GM04503 (cell line): ENCODE measurements at places on chromosomes 3 and 15.

- DNase-seq = no peak
Measured at GRCh38 chr3:155334914-155335723, 41.6 kb upstream of the STRIT1 start.

DNA sequence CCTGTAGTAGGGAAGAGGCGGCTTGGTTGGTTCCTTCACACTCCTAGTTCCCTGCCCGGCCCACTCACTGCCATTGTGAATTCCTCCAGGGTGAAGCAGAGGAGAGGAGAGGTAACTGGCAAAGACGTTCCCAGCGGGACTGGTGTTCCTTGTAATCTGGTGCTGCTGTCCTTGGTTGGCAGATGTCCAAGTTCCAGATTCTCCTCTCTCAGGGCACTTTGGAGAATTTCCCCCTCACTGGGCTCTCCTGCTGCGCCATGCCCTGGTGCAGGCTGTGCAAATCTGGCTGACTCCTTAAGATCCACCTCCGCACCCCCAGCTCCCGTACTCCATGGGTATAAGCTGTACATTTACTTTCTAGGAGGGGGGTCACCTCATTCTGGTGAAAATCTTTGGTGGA, 37.3 kb downstream of the THSD4 start:
- DNase-seq = no peak

DNA sequence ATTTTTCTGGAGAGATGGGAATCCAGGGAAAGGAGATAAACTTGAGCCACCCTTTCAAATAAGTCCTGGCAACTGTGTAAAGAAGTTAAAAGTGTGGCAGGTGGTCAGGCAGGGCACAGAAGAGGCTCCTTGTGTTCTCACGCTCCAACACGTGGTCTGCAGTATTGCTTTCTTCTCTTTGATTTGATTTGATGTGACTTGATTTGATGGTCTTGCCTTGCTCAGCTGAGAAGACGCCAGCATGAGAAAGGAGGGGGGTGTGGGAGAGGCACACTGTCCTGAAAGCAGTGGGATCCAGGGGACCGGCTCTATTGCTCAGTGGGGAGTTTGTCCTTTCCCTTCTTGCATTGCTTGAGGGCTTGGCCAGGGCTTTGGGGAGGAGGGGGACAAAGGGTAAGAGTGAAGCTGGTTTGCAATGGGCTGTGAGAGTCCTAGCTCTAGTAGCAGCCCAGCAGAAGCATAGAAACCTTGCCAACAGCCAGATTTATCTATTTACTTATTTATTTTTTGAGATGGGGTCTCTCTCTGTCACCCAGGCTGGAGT, 25.7 kb upstream of the NEO1 start:
- DNase-seq = no peak

DNA sequence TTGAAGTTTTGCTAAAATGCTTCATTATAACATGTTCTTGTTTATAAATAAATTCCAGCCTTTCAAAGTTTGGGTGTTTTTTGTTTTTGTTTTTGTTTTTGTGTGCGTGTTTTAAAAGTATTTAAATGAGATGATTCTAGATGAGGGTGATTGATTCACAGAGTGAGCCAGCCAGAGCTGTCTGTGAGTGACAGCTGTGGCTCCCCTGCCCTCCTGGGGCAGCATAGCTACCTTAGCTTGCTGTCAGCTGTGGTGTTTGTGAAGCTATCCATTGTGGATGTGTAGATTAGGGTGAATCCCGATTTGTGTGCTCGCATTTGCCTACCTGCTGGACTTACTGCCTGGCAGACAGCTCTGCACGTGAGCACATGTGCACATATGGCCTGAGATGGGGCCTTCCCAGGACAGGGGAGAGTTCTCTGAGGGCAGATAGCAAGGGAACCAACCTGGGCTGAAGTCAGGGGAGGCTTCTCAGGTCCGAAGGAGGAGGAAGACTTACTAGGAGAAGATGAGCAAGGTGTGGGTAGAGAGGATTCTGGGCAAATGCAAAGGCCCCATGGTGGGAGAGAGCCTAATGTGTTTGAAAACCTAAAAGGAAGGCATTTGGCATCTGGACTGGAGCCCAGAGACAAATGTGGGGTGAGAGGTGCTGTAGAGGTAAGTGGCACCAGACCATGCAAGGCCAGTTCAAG, 124.2 kb downstream of the EEFSEC start:
- DNase-seq = no peak

GRCh38 chr15:69143756-69144436, 16.5 kb upstream of the GLCE start:
- DNase-seq = no peak

DNA sequence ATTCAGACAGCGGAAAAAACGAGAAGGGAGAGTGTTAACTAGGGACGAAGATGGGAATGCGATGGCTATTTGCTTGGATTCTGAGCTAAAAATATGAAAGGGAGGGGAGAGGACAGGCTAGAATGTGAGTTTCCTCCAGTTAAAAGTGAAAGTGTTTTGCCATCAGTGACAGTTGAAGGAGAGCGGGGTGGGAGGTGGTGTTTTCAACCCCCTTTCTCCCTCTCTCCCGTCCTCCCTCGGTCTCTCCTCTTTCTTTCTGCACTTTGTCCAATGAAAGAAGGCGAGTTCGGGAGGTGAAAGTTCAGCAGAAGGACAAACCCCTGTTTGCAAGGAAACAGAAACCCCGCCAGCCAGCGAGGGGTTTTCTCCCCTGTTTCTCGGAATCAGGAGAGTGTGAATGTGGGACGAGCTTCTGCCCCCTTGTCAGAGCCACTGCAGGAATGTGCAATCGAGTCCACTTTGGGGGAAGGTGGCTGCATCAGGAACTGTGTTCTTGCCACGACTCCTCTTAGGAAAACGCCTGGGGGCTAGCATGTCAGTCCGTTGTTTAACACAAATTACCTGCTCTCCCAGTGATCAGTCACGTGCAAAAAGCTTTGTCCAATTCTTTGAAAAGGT, 975 bp upstream of the FOXP1 start:
- no peak for DNase-seq

GRCh38 chr3:23183731-23184130, 19.4 kb upstream of the UBE2E2 start:
- no peak for DNase-seq

GRCh38 chr3:181906338-181906737, 194.6 kb downstream of the SOX2 start:
- no peak for DNase-seq

DNA sequence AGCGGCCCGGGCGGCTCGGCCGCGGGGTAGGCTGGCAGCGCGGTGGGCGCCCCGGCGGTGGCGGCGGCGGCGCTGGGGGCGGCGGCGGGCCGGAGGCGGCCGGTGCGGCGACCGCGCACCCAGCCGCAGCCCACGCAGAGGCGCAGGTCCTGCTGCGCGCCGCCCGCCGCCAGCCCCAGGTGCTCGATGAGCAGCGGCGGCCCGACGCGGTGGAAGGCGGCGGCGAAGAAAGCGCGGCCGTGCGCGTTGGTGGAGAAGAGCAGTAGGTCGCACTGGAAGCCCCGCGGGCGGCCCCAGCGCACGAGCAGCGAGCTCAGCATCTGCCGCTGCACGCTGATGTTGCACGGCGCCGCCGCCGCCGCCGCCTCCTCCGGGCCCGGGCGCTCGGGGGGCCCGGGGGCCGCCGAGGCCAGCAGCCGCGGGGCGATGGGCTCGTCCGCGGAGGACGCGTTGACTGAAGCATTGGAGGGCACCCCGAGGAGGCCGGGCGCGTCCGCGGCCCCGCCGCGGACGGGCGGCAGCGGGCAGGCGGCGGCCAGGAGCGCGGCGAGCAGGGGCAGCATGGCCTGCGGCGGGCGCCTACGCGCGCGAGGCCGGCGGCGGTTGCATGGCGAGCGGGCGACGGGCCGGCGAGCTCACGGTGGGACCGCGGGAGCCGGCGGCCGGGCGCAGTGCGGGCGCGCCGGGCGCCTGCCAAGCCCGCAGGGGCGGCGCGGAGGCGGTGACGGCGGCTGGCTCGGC, 452 bp downstream of the TMEM158 start:
- no peak for DNase-seq

- no peak for DNase-seq
Measured at GRCh38 chr3:141231952-141232823, 563 bp downstream of the PXYLP1 start.

- DNase-seq = no peak
Measured at GRCh38 chr3:77571971-77572715, 532.2 kb downstream of the ROBO2 start.

- DNase-seq = no peak
Measured at GRCh38 chr3:116057400-116058006, 387.8 kb downstream of the LSAMP start.

- DNase-seq = no peak
Measured at GRCh38 chr3:14461748-14462324, 59.4 kb downstream of the SLC6A6 start.

DNA sequence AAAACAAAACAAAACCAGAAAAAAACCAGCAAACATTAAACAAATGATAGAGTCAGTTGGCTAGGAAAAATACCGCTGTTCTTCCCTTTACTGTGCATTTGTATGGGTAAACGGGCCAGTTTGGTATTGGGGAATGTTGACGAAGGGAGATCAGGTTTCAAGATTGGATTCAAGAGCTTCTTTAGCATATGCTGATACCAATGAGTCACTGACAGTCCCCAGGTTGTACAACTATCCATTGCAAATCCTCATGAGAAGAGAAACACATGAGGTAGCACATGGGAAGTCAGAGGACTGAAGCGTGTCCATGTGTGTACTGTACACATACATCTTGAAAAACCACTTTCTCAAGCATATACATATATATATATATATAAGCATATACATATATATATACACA, 25.6 kb downstream of the TIGIT start:
- DNase-seq = peak; percentile 32

GRCh38 chr3:72299823-72300222, 514.9 kb upstream of the PROK2 start:
- no peak for DNase-seq

- DNase-seq = no peak
Measured at GRCh38 chr15:63891768-63892133, 58.0 kb upstream of the HERC1 start.

DNA sequence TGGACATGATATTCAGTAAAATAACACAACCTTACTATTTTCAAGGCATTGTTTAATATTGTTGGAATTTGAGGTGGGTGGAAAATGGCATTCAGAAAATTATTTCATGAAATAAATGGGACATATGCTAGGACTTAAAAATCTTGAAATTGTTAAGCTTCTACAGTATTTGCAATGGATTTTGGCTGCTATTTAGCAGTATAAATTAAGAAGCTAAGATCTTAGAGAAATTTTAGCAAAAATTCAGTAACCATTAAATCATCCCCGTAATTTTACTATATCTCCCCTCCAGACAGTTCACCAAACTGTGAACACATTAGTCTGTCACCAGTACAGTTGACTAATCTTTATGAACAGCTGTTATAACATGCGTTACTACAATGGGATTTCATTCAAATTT, 8.2 kb downstream of the DIPK2A start:
- DNase-seq = no peak

- DNase-seq = no peak
Measured at GRCh38 chr15:89003865-89004725, 84.2 kb upstream of the ABHD2 start.

- no peak for DNase-seq
Measured at GRCh38 chr3:100563652-100564211, 45.7 kb upstream of the ADGRG7 start.

DNA sequence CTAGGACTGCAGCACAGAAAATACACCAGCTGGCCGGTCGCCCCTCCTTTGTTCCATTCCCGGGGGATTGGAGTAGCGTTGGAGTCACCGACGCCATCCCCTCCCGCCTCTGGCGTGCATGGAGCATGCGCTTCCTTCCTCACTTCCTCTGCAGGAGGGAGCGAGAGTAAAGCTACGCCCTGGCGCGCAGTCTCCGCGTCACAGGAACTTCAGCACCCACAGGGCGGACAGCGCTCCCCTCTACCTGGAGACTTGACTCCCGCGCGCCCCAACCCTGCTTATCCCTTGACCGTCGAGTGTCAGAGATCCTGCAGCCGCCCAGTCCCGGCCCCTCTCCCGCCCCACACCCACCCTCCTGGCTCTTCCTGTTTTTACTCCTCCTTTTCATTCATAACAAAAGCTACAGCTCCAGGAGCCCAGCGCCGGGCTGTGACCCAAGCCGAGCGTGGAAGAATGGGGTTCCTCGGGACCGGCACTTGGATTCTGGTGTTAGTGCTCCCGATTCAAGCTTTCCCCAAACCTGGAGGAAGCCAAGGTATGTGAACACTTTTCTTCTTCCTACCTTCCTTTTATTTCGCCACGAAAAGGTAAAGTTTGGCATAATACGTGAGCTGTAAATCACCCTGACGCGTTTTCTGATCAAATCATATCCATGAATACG, at the start of gene SCG3:
TSS of gene SCG3 (plus strand) at position 201 of the 661 bp plus-strand sequence. CDS start at position 454, 253 bp downstream.
- DNase-seq = no peak

DNA sequence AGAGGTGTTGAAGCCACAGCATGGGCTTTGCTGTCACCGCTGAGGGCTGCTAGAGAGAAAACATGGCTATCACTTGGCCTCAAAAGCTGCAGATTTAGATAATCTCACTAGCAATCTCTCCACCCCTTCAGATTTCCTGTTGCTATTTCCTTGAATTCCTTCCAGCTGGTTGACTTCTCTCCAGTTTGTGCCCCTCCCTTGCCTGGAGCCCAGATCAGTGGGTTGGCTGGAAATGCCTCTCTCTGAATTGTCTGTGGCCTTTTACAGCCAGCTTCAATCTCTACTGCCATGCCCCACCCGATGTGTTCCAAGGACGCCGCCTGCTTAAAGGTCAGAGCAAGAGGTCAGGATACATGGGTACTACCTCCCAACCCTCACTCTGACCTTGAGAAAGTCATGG, 294.1 kb downstream of the NTRK3 start:
- no peak for DNase-seq

GRCh38 chr3:156792536-156792935, 33.6 kb upstream of the LEKR1 start:
- DNase-seq = no peak
